ENCODE measurements at places on chromosomes 6 and 20.

GRCh38 chr6:100998111-100998510 is 117.0 kb upstream of the ASCC3 start:
- peak; percentile 8 for DNase-seq

- no peak for DNase-seq
Measured at GRCh38 chr6:79250107-79250514, 15.6 kb upstream of the HMGN3 start.

DNA sequence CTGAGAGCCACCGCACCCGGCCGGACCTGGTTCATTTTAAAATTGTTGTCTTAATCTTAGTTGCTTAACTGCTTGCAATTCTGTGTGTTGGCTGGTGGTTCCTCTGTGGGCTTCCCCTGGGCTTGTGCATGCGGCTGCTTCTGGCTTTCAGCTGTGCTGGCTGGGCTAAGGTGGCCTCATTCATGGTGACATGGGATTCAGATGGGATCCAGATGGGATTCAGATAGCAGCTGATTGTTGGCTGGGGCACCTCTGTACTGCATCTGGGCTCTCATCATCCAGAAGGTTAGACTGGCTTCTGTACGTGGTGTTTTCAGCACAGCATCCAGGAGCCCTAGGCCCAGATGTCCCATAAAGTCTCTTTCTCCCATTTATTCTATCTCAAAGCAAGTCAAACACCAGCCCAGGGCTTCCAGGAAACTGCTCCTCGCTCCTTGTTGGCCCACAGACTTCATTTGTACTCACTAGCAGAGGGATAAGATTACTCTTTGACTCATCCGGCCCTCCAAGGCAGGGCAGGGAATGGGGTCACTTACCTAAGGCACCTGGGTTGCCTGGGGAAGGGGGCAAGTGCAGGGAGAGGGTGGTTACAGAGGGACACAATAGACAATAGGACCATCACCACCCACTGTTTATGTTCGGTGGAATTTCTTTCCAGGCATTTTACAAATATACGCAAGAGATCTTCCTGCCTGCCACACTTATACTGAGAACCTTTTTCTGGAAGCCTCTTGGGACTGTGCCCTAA is 10.2 kb upstream of the PEDS1 start:
- peak; percentile 29 for DNase-seq

DNA sequence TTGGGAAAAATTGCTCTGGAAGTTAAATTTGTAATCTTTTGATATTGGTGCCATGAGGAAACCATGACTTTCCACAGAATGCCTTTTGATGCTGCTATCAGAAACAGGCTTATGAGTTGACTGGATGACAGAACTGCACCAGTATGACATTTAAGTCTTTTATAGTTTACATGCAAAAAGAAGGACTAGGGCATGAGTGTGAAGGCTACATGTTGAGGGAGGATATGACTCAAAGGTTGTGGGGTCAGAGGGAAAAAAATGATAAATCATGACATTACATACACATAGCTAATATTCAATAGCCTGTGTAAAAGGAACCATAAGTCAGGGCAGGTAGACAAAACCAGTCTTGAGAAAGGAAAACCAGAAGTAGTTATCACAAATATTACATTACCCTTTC is 182.2 kb downstream of the COL12A1 start:
- peak; percentile 28 for DNase-seq

GRCh38 chr20:38303908-38304379 is at the start of gene BPI:
Gene BPI (plus strand): TSS chr20:38304156. CDS start chr20:38304224, 68 bp downstream.
- DNase-seq = peak; percentile 69

- peak; percentile 94 for DNase-seq
Measured at GRCh38 chr6:149855040-149855654, 9.0 kb downstream of the LRP11 start.

DNA sequence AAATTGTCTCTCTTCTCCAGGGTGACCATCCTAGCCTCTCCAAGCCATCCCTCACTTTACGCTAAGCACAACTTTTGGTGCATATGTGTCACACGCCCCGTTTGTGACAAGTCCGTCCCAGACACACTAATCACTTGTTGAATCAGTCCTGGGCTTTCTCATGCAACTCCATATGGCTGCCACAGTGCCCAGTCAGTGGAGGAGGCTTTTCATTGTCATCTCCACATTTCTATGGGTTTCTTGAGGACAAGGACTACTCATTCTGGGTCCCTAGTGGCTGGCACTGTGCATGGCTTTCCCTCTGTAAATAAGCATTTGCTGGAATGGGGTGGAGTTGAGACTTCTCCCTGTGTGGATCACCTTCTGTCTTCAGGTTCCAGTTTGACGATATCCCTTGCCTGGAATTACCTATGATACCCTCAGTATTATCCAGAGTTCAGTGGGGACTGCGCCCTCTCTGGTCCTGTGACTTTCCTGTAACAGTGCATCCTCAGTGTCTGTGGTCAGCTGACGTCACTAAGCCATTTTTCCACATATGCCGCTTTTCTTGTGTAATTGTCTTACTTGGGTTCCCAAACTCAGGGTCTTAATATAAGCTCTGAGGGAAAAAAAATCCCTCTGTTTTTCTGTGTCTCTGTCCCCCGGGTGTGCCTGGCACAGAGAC is 59.8 kb upstream of the MYL9 start:
- no peak for DNase-seq

DNA sequence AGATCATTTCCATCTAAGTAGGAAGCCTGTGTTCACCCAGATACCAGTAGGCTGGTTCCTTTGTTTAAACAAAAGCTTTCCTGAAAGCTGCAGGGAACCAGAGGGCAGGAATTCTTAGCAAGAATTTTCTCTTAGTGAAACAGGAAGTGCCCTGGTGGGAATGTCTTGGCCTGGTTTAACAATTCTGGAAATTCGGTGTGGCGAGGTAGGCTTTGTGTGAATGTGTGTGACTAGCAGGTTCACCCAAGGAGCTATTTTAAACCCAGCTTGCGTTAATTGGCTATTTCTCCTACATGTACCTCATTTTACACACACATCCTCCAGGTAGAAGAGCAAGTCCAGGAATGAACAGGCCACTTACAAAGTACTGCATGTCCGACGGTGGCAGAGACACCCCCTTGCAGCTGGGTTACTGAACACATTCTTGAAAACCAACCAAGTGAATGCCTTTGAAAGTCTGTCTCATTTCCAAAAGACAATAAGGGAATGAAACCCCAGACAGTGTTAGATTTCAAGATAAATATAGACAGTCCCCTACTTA is 64.6 kb downstream of the GFOD1 start:
- peak; percentile 54 for DNase-seq

- DNase-seq = peak; percentile 54
Measured at GRCh38 chr20:6122873-6123648, at the start of gene FERMT1. Gene FERMT1 (minus strand): TSS chr20:6123030. CDS start chr20:6119554, 3,476 bp downstream.

- DNase-seq = peak; percentile 8
Measured at GRCh38 chr6:6629402-6629801, 40.9 kb downstream of the LY86 start.

GRCh38 chr20:16098890-16099639 is 474.2 kb downstream of the KIF16B start:
- DNase-seq = peak; percentile 9

GRCh38 chr6:45514454-45515230 is 136.9 kb upstream of the SUPT3H start:
- peak; percentile 73 for DNase-seq

- peak; percentile 99 for DNase-seq
Measured at GRCh38 chr20:32574296-32575226, 10.6 kb downstream of the NOL4L start.

GRCh38 chr20:63317061-63317460 is 24.1 kb downstream of the COL20A1 start:
- DNase-seq = no peak

DNA sequence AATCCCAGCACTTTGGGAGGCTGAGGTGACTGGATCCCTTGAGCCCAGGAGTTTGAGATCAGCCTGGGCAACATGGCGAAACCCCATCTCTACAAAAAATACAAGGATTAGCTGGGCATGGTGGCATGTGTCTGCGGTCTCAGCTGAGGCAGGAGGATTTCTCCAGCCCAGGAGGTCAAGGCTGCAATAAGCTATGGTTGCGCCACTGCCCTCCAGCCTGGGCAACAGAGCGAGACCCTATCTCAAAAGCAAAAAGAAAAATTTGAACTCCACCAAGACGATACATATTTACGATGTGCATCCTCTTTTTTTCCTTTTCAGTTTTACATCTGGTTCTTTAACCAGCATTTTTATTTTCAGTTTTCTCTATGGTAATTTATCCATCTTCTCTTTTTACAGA is 162.1 kb downstream of the JARID2 start:
- no peak for DNase-seq

GRCh38 chr20:61886721-61887595 is 178.7 kb downstream of the TAF4 start:
- DNase-seq = peak; percentile 68

DNA sequence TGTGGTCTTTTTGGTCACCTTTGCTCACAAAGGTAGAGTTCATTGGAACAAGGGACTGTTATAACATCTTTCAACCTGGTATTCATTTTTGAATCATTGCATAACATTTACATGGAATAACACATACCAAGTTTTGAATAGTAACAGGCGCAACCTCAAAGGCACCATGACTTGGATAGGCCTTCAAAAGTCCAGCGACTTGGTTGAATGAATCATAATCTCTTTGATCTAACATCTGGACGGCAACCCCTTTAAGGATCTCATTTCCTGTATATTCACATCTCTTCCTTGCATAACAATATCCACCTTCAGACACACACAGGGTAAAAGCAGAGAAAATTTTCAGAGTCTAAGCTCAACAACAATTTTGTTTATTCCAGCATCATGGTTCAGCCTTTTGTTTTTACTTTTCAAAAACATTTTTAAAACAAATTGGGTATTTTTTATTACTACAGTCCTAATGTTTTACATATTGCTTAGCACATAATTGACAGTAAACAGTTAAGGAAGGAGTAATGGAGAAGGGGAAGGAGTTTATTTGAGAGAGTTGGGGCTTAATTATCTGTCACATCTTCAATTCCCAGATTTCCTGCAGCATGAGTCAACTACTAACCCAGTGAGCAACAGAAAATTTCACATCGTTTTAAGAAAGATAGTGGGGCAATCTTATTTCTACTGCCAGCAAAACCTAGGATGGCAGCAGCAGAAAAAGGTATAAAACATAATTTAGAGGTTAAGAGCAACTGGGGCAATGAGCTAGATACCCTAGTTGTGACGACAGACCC is 41.8 kb upstream of the F13A1 start:
- DNase-seq = no peak

GRCh38 chr6:10908228-10908627 is 21.4 kb downstream of the SYCP2L start:
- no peak for DNase-seq

DNA sequence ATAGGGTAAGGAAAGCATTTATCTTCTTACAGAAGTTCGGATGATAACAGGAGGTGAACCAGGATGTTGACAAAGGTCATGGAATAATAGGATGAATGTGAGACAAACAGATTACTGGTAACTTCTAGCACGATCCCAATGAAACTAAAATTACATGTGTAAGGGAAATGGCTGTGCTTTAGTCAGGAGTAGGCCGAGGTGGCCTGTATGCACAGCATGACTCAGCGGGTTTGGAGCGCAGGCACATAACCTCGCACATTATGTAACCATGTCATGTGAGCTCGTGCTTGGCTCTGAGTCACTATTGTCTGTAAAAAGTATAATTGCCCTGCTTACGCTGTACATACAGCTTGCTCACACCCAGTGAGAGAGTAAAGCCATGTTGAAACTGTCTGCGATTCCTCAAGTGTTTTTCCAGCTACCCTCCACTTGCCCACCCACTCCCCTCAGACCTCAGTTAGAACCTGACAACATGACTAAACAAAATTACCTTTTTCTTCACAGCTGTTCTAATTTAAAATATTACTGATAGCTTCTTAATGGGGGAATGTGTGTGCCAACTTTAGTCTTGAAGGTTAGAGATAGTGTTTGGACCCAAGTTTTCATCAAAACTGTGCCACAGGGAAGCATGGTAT is 8.2 kb downstream of the CYB5R4 start:
- DNase-seq = peak; percentile 98

GRCh38 chr6:3749977-3750316 is 1.6 kb downstream of the PXDC1 start:
- peak; percentile 79 for DNase-seq
